Right ventricle myocardium superior (tissue), 1 donor: ENCODE measurements at places on chromosomes 16 and 17. TPM values are rescaled to one million over a fixed set of nuclear protein-coding genes. Genes with fewer than 3 reads are reported as not detected.

Gene ZNF624
- total RNA-seq: 1.4 TPM

Gene SLC52A1
- not detected for total RNA-seq

Gene SMTNL2
- 40.4 TPM for total RNA-seq

Gene CCDC78
- 0.32 TPM for total RNA-seq

Gene LRRC36
- total RNA-seq: not detected

Gene C17orf107
- total RNA-seq: 0.51 TPM

Gene ZCCHC14
- 13.2 TPM for total RNA-seq

Gene MT3
- 3.5 TPM for total RNA-seq

Gene CLEC18C
- not detected for total RNA-seq

Gene KRT9
- not detected for total RNA-seq

Gene TLCD1
- 1.9 TPM for total RNA-seq

Gene ITGB4
- total RNA-seq: 9.4 TPM

Gene USP31
- total RNA-seq: 25.7 TPM

Gene KRT31
- total RNA-seq: not detected

Gene ZNF768
- total RNA-seq: 71.7 TPM

Gene SOX9
- 10.9 TPM for total RNA-seq

Gene MYOCD
- total RNA-seq: 33.7 TPM

Gene CCL16
- total RNA-seq: not detected

Gene TNFRSF17
- total RNA-seq: not detected

Gene TMIGD1
- total RNA-seq: not detected

Gene RUSF1
- total RNA-seq: 20.1 TPM

Gene TBC1D3G
- total RNA-seq: not detected

Gene MRPS7
- 125 TPM for total RNA-seq

Gene ZFHX3
- total RNA-seq: 8.3 TPM

Gene DNAH17
- total RNA-seq: not detected

Gene LAT
- total RNA-seq: 2.4 TPM

Gene RHBDL1
- total RNA-seq: 2.0 TPM

Gene HBQ1
- total RNA-seq: not detected

Gene WNT9B
- total RNA-seq: 0.13 TPM

Gene CCDC144A
- 1.8 TPM for total RNA-seq

Gene TPSG1
- 0.19 TPM for total RNA-seq

Gene TM4SF5
- total RNA-seq: not detected

Gene CFAP52
- 0.38 TPM for total RNA-seq

Gene TNK1
- total RNA-seq: 2.1 TPM

Gene CCL17
- total RNA-seq: not detected

Gene SP2
- total RNA-seq: 12.4 TPM

Gene CMTM4
- total RNA-seq: 10.1 TPM
